ENCODE measurements at places on chromosomes 11 and 22.
A peak's percentile ranks its signal among the peaks of the same experiment; 100 is the strongest.

- DNase-seq = no peak
Measured at GRCh38 chr11:123434911-123435310, 4.8 kb downstream of the GRAMD1B start.

- no peak for DNase-seq
Measured at GRCh38 chr11:106848526-106848925, 169.8 kb downstream of the GUCY1A2 start.

DNA sequence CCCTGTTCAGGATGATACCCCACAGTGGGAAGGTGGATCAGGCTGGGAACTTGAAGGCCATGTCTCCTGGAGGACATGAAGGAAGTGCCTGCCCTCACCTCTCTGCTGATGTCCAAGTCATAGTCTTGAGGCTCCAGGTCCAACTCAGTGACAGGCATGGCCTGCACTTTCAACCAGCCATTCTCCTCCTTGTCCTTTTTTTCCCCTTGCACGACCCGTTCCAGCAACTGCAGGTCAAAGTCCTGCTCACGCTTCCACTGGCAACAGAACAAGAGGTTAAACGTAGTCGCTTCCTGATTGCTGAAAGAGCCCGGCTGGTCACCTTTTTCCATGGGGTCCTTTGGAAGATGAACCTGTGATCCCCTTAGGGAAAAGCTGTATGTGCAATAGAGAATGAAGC is 47.7 kb downstream of the C11orf58 start:
- DNase-seq = no peak

GRCh38 chr11:43516316-43516850 is 157.7 kb downstream of the TTC17 start:
- no peak for DNase-seq

- DNase-seq = no peak
Measured at GRCh38 chr11:102117472-102118113, 7.3 kb downstream of the YAP1 start.

GRCh38 chr11:41235668-41236067 is 223.8 kb downstream of the LRRC4C start:
- no peak for DNase-seq

- no peak for DNase-seq
Measured at GRCh38 chr22:37734964-37735451, 38.2 kb downstream of the TRIOBP start.

GRCh38 chr11:68430801-68431200 is 29.8 kb upstream of the PPP6R3 start:
- DNase-seq = no peak

- DNase-seq = no peak
Measured at GRCh38 chr11:35135222-35135621, 3.7 kb upstream of the CD44 start.

DNA sequence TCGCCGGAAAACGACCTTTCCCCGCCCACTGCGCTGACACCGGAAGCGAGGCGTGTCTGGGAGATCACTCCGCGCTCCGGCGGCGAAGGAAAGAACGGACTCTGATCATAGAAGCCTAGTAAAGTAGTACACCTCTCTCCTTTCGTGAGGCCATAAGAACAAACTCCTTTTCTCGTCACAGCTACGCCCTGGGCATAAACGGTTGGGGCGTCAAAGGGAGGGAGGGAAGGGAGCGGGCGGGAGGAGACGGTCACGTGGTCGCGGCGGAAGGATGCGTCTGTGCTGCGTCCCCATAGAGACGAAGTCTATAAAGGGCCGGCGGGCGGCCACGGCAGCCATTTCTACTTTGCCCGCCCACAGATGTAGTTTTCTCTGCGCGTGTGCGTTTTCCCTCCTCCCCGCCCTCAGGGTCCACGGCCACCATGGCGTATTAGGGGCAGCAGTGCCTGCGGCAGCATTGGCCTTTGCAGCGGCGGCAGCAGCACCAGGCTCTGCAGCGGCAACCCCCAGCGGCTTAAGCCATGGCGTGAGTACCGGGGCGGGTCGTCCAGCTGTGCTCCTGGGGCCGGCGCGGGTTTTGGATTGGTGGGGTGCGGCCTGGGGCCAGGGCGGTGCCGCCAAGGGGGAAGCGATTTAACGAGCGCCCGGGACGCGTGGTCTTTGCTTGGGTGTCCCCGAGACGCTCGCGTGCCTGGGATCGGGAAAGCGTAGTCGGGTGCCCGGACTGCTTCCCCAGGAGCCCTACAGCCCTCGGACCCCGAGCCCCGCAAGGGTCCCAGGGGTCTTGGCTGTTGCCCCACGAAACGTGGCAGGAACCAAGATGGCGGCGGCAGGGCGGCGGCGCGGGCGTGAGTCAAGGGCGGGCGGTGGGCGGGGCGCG is at the start of gene ATF4:
ATF4 (plus strand) TSS at position 337 of the 880 bp plus-strand sequence. CDS start 884 bp downstream, outside the sequence.
- DNase-seq = peak; percentile 75

DNA sequence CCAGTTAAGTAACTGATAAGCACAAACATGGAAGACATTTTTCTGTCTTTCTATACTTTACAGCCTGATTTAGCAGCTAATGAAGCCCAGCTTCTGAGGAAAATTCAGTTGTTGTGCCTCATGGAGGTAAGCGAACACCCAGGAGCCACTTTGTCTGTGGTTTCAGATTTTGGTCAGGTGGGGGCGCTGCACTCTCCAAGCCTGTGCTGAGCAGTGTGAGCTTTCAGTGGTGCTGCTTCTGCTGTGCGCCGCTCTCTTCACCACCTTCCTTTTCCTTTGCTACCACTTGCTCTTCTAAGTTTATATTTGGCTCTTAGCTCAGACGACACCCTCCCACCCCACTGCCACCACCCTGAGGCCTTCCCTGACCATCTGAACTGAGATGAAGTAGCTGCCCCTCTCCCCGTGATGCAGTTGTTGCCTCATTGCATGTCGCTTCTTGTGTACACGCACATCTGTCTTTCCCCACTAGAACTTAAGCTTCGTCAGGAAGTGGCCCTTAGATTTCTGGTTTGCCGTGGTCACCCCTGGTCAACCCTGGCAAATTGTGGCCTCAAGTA is 14.0 kb downstream of the PSMD13 start:
- DNase-seq = peak; percentile 5

DNA sequence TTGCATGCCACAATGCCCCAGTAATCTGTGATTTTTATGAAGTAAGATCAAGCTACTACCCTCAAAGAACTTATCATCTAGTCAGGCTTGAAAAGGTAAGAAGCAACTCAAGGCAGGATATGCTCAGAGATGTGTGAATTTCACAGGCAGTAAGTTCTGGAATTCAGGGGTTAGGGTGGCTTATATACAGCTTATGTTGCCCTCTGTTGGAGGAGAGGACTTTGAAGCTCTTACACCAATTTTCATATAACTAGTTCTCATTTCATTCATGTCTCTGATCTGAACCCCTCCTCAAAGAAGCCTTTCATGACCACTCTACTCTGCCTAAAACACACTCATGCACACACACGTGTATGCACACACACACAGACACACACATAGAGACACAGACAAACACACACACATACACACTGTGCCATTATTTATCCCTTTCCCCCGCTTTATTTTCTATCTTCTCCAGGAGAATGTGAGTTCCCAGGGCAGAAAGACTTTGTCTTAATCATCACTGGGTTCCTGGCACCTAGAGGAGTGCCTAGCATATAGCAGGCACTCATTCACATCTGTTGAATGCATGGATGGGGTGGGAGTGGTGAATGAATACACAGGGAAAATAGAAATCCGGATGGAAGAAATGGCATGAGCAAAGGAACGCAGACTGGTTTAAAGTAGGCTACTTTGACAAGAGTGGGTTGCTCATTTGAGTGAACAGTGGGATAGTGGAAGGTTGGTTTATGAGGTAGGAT is 220.7 kb upstream of the ZBED5 start:
- no peak for DNase-seq

DNA sequence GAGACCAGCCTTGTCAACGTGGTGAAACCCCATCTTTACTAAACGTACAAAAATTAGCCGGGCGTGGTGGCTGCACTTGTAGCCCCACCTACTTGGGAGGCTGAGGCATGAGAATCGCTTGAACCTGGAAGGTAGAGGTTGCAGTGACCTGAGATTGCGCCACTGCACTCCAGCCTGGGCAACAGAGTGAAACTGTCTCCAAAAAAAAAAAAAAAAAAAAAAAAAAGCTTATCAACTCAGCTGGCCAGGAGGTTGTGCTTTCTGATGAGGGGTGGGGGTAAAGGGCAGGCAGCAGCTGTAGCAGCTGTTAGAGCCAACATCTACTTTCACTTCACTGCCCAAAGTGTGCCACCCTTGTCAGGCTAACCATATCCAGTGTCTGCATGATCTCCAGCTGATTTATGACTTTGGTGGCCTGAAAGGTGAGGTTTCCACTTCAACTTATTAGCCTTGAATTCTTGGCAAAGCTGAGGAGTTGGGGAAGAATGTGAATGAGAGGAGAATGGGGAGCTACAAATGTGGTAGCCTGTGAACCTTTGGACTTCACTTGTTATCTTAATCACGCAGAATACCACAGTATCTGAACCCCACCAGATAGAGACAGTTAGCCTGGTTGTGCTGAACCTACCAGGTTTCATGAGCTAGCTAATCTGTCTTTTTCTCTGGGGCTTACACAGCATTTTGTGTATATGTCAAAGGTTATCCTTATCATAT is 19.6 kb downstream of the RNF121 start:
- DNase-seq = no peak

DNA sequence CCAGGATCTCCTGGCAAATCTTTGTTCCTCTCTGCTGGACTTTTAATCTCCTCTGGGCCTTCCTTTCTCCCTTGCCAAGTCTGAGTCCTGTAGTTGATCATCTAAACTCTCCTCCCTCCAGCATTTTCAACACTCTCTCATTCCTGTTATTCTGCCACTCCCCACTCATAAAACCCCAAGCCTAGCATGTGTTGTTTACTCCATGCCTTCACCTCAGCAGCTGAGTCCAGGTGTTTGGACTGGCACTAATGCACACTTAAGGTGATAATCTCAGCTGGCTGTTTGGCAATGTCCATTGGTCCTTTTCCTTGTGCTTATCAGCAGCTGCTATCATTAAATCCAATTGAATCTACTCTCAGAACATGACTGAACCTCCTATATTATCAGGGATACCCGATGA is 876.8 kb upstream of the TENM4 start:
- DNase-seq = no peak

- no peak for DNase-seq
Measured at GRCh38 chr11:57942808-57943207, 80.9 kb upstream of the OR9Q1 start.

DNA sequence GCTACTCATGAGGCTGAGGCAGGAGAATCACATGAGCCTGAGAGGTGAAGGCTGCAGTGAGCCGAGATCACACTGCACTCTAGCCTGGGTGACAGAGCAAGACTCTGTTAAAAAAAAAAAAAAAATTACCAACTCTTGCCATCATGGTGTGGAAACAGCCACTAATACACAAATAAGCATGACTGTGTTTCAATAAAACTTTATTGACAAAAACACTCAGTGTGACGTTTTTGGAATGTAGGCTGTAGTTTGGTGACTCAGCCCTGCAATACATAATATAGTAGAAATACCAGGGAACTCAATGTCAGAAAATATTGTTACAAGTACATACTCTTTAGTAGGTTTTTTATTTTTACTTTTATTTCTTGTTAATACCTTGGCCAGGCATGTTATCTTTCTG is 207.1 kb downstream of the CASP12 start:
- DNase-seq = no peak

Data from NCI-H748 treated with DMSO at 0.1 percent for 48 hours (cell line).